ENCODE measurements at places on chromosomes 3 and 15.

DNA sequence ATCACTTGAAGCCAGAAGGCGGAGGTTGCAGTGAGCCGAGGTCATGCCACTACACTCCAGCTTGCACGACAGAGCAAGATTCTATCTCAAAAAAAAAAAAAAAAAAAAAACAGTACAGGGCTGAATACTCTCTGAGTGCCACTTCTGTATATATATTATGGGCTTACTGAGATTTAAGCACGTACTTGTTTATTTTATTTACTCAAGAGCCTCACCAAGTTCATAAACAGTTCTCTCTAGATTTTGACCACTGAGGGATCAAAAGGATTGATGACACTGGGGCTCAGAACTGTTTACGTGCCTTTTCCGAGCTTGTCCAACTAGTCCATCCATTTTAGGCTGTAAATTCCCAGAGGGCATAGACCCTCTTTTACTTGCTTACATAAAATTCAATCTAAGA is 81.5 kb downstream of the FRMD4B start:
- no peak for DNase-seq

DNA sequence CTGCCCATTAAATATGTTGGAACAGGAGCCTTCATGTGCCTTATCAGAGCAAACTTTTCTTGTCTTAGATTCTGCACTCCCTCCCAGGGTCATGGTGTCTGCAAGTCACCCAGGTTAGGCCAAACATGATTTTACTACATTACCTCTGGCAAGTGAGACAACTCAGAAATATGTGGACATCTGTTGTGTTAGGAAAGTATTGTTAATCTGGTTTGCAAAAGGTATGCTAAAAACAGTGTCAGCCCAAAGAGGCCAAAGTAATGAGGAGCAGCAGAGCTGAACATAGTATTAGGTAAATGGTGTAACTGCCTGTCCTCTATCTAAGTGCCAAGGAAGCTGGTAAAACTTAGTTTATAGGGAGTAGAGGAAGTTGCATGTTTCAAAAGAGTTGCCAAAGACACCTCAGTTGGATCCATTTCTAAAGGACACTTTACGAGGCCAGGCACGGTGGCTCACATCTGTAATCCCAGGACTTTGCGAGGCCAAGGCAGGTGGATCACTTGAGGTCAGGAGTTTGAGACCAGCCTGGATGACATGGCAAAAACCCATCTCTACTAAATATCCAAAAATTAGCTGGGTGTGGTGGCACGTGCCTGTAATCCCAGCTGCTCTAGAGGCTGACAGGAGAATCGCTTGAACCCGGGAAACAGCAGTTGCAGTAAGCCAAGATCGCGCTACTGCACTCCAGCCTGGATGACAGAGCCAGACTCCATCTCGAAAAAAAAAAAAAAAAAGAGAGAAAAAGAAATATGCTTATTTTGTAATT is 22.5 kb upstream of the PPIB start:
- no peak for DNase-seq

- DNase-seq: no peak
These were observed 27.9 kb upstream of the OCA2 start for GRCh38 chr15:28127036-28127435.

DNA sequence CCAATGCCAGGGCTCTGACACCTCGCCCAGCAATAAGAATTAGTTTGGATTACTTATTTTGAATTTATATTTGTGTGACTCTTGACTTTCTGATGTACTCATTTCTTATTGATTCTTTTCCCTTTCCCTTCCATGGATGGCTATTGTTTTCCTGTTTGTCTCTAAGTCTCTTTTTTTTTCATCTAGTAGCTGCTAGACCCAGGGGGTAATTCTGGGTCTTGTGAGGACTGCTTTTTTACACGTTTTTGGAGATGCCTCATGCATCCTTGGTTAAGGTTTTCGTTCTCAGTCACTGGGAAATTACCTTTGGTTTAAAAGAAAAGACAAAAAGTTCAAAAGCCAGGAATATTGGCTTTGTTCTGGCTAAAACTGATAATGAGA is 70.2 kb upstream of the STRIT1 start:
- no peak for DNase-seq

DNA sequence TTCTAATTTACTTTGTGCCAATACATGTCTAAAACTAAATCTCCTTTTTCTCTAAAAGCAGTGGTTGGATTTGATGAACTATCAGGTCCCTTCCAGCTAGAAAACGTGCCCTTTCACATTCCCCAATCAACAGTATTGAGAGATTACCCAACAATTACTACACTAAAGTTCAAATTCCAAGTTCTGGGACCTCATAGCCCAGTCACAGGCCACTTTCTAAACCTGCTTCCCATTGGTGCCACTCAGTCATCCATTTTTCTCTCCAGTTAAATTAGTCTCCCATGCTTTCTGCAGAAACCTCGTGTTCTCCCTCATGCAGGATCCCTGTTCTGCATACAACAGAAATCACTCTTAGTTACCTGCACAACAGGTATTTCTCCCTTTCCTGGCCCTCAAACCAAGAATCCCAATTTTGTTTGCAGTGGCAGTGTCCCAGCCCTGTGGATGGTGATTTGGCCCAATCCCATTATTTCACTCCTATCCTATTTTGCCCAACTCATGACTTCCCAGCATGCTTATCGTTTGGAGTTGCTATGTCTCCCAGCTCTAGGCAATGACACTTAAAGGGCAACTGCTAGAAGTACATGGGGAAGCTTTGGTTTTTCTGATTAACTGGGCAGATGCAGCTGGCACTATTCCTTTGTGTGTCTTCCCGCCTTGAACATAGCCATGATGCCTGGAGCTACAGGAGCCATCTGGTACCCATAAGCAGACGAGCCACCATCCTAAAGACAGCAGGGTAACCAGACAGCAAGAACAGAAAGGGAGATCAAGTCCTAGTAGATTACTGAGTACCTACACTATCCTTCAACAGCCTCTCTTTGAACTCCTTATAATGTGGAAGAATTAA is 224.2 kb downstream of the MINAR1 start:
- DNase-seq: no peak

GRCh38 chr3:178028933-178029332 is 507.3 kb upstream of the KCNMB2 start:
- no peak for DNase-seq

- DNase-seq: no peak
These were observed 12.1 kb downstream of the GATA2 start for GRCh38 chr3:128480717-128481437.

GRCh38 chr3:78917536-78917935 is 850.3 kb downstream of the ROBO1 start:
- DNase-seq: no peak

DNA sequence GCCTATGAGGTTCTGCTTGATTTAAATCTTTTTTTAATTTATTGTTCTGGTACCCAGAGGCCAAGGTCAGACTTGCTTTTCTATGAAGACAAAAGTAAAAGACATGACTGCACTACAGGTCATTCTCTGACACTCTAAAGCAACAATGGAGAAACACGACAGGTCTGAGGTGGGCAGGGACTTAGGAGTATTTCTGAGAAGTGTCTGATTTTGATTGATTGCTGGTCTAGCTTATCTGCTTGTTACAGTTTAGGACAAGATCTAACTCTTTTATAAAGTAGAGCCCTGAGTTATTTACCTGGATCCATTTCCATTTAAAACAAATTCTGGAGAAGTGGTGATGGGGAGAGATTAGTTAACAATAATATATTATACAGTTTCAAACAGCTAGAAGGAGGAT is 115.2 kb upstream of the STT3B start:
- no peak for DNase-seq

- DNase-seq: no peak
These were observed 319.9 kb upstream of the ICE2 start for GRCh38 chr15:60798821-60799220.

DNA sequence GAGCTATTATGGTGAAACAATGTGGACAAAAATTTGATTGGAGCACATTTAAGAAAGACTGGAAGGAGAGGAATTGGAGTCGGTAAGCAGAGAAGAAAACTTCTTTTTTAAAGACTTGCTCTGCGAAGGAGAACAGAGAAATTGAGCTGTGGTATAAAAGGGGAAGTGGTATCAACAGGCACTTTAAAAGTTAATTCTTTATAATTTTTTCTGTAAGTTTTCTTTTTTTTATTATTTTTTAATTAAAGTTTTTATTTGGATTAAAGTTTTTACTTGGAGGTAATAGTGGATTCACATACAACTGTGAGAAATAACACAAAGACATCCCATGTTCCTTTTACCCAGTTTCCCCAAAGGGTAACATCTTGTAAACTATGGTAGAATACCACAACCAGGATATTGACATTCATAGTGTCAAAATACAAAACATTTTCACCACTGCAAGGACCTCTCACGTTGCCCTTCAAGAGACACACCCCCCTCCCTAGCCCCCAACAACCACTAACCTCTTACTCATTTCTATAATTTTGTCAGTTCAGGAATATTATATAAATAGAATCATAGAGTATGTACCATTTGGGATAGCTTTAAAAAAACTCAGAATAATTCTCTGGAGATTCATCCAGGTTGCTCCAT is 33.8 kb upstream of the XIRP1 start:
- no peak for DNase-seq

DNA sequence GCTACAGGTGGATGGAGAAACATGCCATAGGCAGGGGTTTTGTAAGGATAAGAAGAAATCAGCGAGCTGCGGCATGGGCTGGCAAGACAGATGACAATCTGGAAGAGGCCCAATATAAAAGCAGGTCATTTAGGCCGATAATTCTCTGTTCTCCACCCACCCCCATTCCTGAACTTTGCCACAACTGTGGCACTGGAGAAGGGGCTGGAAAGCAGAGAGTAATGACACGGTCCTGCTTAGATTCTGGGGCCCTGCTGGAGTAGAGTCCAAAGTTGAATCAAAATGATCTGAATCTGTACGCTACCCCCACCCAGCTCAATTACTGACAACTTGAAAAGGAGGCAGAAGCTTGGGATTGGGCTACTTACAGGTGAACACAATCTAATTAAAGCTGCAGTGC is 18.4 kb upstream of the BUB1B start:
- DNase-seq: no peak

GRCh38 chr15:89551550-89551949 is 23.7 kb upstream of the TICRR start:
- no peak for DNase-seq

Data from T1000 (cell line).